ENCODE measurements at places on chromosomes 16 and 17. TPM values are rescaled to one million over a fixed set of nuclear protein-coding genes. Genes with fewer than 3 reads are reported as not detected.

DNA sequence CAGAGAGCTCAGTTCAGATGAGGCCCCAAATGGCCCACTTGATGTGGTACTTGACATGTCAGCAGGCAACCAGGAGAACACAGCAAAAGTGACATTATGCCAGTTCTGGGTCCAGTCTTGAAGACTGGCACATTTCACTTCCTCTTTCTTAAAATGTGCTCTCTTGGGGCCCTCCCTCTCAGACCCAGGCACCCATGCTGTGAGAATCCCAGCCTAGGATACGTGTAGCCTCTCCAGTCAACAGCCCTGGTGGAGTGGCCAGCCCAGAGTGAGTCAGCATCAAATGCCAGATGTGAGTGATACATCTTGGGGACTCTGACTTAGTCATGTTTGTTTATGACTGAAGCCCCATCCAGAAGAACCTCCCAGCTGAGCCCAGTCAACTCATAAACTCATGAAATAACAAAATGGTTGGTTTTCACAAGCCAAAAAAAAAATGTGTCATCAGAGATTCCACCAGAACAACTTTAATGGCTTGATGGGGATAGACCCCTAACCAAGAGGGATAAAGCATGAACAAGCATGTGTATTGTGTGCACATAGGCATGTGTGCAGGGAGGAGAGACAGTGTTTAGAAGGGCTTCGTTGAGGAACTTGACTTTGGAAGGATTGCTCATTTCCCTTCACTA lies 82.5 kb upstream of the TNRC6C start:
- no peak for DNase-seq

The DECR2 gene
- total RNA-seq, result 119 TPM

- DNase-seq, result peak; percentile 20
Measured at GRCh38 chr16:57590654-57591085, 37.8 kb upstream of the ADGRG1 start.

The ARSG gene
- 1.9 TPM for total RNA-seq

The NRN1L gene
- total RNA-seq, result 0.33 TPM

GRCh38 chr16:50501251-50501650 lies 46.9 kb upstream of the NKD1 start:
- DNase-seq, result peak; percentile 9

All from liver (tissue), 10 donors.